ENCODE measurements at places on chromosomes 2 and 18.

DNA sequence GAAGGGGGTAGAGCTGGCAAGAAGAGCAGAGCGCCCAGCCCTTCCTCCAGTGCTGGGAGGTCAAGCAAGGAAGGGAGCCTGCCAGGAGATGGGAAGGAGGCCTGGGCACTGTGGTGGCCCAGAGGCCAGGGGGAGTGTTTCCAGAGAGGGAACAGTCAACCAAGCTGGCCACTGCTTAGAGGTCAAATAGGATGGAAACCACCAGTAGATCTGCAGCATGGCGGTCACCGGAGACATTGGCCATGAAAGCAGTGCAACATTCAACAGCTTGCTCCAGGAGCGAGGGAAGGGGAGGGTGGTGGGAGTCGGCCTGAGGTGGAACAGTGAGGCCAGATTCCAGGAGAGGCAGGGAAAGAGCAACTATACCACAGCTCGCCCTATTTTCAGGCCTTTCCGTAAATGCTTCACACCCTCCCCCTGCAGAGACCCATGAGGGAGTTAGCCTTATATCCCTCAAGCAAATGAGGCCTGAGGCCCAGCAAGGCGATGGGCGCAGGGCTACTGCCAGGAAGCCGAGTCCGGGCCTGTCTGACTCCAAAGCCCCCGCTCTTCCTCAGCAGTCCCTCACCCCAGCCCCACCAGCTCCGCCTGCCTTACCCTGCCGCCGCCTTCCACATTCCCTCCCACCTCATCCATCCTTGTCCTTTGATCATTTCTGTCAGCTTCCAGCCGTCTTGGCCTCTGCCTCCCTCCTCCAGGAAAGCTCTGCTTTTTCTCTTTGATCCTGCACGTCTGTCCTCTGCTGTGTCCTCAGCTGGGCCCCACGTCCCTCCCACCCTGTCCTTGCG, 17.0 kb downstream of the KCNK3 start:
- DNase-seq, result no peak

GRCh38 chr2:146541896-146542295, 1302.9 kb upstream of the ACVR2A start:
- no peak for DNase-seq

DNA sequence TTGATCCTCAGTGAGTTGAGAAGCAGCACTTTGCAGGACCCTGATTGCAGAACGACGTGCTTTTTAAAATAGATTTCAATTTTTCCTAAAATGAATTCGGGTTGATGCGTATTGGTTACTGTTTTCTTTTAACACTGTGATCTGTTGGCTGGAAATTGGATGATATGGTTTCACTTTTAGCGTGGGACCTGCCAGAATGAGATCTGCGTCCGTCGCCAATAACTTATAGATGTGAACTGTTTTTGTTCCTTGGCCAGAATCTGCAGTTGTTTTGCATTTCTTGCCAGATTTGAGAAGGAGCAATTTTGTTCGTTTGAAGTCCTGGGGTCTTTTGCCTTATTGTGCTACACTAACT, 703 bp downstream of the UGGT1 start:
- DNase-seq, result no peak

DNA sequence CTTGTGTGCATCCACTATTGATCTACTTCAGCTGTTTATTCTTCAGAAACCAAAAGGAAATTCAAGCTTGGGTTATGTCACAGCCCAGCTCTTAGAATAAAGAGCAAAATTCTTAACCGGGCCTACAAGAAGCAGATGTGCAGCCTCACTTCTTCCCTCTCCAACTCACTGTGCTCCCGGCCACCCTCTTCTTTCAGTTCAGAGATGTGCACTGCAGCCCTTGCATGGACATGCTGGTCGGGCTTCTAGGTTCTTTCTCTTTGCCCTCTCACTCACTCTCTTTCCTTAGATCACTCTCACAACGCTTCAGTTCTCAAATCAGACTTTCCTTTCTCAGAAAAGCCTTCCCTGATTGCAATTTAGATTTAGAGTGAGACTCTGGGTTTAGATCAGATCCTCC, 104.1 kb downstream of the CHN1 start:
- no peak for DNase-seq

- no peak for DNase-seq
Measured at GRCh38 chr2:43024515-43025011, 201.8 kb downstream of the ZFP36L2 start.

GRCh38 chr2:64007924-64008323, 11.3 kb downstream of the VPS54 start:
- DNase-seq, result no peak

DNA sequence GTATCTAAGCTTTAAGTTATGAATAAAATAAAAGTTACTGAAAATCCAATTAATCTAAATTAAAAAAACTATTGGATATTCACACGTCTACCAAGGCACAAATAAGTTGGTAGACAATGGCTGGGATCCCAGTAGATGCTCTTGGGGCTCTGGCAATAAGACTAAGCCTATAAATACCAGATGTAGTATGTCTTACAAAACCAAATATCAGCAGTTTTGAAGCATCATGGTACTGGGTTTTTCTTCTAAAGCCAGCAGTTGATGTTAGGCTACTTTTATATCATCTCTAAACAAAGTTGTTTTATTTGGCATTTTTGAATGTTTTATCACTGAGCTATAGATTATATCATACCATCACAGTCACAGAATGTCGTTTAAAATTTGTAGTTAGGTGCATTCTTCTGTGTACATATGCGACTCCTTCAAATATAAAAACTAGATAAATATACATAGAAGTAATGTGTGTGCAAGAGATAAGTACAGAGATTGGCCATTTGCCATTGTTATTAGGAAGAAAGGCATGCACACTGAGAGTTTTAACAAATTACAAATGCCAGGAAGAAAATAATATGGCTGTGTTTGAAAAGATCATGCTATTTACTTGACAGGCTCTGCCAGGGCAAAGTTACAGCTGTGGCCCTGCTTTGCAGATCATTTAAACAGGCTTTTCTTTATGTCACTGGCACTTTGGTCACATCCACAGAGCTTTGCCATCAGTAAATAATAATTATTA, 21.6 kb upstream of the TMEM17 start:
- DNase-seq, result no peak

DNA sequence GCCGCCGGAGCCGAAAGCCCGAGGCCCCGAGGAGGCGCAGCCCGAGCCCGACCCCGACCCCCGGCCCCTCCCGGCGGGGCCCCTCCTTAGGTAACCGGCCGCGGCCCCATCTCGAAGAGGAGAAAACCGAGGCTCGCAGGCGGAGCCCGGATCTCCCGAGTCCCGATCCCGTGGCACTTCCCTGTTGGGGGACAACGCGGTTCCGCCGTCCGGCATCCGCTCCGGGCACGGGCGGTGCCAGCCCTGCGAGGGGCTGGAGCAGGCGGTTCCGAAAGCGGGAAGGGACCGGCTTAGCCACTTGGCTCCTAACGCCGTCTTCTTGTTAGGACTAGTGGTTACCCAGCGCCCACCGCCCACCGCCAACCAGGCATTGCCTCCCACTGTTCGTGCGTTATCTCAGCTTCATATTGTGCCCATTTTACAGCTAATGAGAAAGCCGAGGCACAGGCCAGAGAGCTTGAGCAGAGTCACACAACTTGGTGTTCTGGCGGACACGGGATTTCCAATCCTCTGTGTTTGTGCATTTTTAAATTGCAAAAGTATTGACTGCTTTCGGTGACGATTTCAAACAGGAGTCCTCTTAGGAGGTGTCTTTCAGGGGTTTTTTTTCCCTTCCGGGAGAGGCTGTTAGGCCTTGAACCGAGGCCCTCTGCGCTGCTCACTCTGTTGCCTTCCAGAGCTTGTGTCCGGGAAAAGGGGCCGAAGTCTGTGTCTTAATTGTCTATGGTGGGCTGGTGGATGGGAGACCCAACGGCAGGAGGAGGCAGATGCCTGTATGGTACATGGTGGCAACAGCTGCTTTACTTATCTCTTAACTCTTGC, 562 bp downstream of the CENPA start:
- DNase-seq, result no peak

DNA sequence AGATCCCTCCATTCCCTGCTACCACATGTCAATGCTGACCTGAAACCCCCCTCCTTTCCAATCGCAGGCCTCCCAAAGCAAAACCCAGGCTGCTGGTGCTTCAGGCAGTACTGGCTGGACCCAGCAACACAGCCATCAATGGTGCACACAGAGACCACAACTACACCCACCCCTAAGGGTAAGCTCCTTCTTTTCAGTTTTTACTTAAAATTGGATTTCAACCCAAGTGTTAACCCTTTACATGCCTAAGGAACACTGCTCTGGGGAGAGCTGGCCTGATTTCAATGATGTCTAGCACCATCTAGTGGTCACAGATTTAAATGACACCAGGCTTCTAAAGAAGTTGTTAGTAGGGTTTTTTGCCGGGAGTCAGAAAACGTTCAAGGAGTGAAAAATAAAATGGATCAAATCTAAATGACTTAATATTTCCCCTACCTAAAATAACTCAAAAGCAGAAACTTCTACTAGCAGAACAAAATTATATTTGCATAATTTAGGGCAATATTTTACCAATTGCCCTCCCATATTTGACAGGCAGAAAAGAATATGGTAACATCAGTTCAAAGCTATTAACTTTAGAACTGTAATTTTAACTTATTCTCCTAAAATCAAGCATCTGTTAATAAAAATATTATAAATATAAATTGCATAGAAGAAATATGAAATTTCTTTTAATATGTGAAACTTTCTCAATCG, 24.6 kb downstream of the FECH start:
- no peak for DNase-seq

GRCh38 chr2:114039677-114040076, 149.8 kb downstream of the ACTR3 start:
- no peak for DNase-seq

Data from stimulated activated CD8-positive, alpha-beta memory T cell treated with anti-CD3 and anti-CD28 coated beads, Interleukin-7, amount 100 ng/mL, for 1 hour (primary cell).